ENCODE measurements at places on chromosomes 5 and 9.

- no peak for DNase-seq
Measured at GRCh38 chr9:89951675-89952074, 346.9 kb downstream of the GADD45G start.

- no peak for DNase-seq
Measured at GRCh38 chr5:26791433-26791832, 247.0 kb downstream of the CDH9 start.

DNA sequence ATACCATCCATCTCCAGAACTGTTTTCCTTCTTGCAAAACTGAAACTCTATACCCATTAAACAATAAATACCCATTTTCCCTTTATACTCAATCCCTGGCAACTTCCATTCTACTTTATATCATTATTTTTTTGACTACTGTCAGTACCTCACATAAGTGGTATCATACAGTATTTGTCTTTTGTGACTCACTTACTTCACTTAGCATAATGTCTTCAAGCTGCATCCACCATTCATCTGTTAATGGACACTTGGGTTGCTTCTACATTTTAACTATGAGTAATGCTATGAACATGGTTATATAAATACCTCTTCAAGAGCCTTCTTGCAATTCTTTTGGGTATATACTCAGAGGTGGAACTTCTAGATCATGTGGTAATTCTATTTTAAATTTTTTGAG lies 11.6 kb upstream of the TYRP1 start:
- DNase-seq, result no peak

DNA sequence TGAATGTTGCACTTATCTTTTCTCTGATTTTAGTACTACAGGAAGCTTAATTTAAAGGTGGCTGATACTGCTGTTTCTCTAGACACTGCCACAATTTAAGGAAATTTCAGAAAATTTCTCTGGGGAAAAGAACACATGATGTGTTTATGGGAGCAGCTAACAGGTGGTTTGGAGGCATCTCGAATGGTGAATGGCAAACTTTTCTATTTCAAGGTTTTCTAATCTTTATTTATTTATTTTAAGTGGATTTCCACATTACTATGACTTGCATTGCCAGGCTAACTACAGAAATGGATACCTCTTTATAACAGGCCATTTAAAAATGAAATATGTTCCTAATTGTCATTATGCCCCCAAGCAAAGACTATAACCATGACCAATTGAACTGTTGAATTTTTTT lies 50.4 kb downstream of the PDE6A start:
- no peak for DNase-seq

GRCh38 chr5:93054424-93055163 lies 526.4 kb downstream of the NR2F1-AS1 start:
- DNase-seq, result no peak

- no peak for DNase-seq
Measured at GRCh38 chr9:69036309-69036708, 757 bp downstream of the FXN start.

DNA sequence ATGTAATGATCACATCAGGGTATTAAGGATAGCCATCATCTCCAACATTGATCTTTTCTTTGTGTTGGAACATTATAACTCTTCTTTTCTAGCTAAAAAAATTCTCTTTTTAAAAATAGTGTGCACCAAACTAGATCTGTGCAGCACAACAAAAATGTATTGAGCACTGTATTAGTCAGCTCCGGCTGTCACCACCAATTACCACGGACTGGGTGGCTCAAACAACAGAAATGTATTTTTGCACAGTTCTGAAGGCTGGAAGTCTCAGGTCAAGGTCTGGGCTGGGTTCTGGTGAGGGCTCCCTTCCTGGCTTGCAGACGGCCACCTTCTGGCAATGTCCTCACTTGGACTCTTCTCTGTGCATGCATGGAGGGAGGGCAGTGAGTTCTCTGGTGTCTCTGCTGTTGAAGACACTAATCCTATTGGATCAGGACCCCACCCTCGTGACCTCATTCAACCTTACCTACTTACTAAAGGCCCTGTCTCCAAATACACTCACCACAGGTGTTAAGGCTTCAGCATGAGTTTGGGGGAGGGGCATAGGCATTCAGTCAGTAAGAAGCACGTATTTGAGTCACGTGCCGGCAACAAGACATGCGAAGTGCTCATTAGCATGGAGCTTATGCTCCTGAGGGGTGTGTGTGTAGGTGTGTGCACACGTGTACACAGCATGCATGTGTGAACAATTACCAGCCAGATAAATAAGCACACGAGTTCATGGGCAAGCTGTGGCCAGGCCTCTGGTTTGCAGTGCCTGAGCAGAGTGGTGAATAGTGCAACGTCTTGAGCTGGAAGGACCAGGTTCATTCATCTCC lies 89.4 kb upstream of the SH3PXD2B start:
- DNase-seq, result no peak

GRCh38 chr5:10333154-10334006 lies 20.1 kb upstream of the MARCHF6 start:
- DNase-seq, result no peak
